ENCODE measurements at places on chromosomes 7 and 10.

DNA sequence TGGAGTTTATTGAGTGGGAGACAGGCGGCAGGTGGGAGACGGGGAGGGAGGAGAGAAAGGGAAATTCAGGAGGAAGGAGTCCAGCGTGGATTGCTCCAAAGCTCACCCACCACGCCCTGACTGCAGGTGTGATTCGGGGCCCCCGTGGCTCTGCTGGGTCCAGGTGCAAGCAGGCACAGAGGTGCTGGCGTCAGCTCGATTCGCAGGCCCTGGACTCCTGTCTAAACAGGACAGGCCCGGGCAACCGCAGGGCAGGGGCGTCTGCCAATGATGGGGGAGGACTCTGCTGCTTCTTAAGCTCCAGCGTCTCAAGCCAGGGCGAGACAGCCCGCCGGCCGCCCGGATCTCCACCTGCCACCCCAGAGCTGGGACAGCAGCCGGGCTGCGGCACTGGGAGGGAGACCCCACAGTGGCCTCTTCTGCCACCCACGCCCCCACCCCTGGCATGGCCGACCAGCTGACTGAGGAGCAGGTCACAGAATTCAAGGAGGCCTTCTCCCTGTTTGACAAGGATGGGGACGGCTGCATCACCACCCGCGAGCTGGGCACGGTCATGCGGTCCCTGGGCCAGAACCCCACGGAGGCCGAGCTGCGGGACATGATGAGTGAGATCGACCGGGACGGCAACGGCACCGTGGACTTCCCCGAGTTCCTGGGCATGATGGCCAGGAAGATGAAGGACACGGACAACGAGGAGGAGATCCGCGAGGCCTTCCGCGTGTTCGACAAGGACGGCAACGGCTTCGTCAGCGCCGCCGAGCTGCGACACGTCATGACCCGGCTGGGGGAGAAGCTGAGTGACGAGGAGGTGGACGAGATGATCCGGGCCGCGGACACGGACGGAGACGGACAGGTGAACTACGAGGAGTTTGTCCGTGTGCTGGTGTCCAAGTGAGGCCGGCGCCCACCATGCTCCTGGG lies at the start of gene CALML3:
Gene CALML3, plus strand, starts transcription at position 321 of the 920 bp plus-strand sequence. Its CDS starts 125 bp downstream, at position 446.
- DNase-seq: no peak

DNA sequence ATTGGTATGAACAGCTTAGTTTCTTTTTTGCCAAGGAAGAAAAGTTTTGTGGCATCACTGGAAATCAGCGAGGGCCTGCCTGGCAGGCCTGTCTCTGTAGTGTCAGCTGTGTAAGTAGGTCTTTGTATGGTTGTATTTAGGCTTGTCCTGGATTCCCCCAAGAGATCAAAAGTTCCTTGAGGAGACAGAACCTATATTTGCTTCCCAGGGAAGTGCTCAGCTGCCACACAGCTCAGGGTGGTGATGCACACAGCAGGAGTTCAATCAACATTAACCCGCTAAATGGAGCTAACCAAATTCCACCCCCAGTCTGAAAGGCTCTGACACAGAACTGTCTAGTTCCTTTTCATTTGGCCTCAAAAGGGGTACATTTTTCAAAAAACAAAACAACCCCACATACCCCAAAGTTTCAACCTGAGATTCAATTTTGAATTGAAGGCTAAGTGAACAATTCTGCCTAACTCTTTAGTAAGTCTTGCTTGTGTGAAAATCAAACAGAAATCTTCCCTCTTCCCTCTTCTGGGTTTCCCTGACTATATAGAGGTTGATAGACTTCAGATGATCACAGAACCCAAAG lies 124.4 kb downstream of the CLEC2L start:
- DNase-seq: peak; percentile 26

DNA sequence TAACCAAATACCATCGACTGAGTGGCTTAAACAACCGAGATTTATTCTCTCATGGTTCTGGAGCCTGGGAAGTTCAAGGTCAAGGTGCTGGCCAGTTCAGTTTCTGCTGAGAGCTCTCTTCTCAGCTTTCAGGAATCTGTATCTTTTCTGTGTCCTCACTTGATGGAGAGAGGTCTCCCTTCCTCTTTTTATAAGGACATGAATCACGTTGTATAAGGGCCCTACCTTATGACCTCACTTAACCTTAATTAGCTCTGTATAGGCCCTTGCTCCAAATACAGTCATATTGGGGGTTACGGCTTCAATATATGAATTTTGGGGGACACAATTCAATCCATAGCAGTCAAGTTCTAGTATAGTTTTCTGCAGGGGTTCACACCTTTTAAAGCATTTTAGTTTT lies 135.2 kb upstream of the ADO start:
- DNase-seq: no peak

GRCh38 chr10:70405037-70405824 lies 1.3 kb downstream of the EIF4EBP2 start:
- DNase-seq: peak; percentile 80

- DNase-seq: no peak
These were observed 40.6 kb downstream of the AKR1D1 start for GRCh38 chr7:138116892-138117291.

- DNase-seq: no peak
These were observed 7.3 kb upstream of the ZNF777 start for GRCh38 chr7:149468208-149468607.

- no peak for DNase-seq
These were observed 8.4 kb upstream of the SLC16A12 start for GRCh38 chr10:89543841-89544240.

- DNase-seq: no peak
These were observed 15.9 kb upstream of the FAM221A start for GRCh38 chr7:23664122-23664521.

DNA sequence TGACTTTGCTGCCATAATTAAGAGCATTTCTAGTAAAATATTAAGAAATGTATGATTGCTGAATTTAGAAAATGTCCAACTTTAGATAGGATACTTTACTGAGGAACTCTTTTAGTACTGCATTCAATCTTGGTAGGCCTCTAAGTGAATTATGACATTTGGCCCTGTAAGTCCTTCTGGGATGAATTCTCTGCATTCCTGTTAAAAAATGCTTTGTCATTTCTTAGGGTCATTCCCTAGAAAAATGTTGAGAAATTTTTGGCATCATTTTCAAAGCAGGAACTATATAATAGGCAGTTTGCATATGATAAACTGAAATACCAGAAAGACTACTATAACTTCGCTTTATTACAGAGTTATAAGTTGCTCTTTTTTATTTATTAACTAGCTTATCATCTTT lies 69.3 kb upstream of the PRR15 start:
- DNase-seq: no peak

- no peak for DNase-seq
These were observed 901 bp upstream of the CCNY start for GRCh38 chr10:35335133-35336083.

- no peak for DNase-seq
These were observed 63.1 kb downstream of the MALRD1 start for GRCh38 chr10:19111501-19112267.

DNA sequence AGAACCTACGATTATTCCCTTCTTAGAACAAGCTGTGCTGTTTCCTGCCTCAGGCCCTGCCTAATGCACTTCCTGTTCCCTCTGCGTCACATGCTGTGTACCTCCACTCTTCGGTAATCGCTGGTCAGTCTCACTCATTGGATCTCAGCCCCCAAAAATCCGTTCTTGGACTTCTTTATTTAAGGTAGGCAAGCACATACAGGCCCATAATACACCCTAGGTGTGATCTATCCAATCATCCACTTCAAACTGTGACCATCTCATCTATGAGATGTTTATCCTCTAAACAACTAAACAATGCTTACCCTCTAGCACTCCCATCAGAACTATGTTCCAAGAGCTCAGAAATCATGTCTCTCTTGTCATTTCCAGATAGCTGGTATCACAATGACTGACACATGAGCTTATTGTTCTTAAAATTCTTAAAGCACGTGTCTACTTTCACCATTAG lies 83.9 kb downstream of the CADPS2 start:
- peak; percentile 6 for DNase-seq

GRCh38 chr10:51095444-51095843 lies 21.2 kb downstream of the PRKG1 start:
- no peak for DNase-seq

DNA sequence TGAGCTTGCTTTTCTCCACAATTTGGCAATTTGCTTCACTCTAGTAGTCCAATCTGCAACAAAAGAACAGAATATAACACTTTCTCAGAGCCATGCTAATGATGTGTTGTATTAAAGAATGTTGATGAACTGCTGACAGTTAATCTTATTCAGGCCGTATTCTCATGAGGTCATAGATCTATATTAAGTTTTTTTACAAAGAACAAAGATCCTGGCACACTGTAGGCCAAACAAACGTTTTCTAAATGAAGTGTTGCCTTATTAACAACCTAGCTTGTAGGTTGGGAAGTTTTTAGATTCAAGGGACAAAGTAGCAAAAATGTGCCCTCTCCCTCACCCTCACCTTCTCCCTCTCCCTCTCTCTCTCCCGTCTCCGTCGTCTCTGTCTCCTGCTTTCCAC lies 6.8 kb downstream of the HILPDA start:
- no peak for DNase-seq

DNA sequence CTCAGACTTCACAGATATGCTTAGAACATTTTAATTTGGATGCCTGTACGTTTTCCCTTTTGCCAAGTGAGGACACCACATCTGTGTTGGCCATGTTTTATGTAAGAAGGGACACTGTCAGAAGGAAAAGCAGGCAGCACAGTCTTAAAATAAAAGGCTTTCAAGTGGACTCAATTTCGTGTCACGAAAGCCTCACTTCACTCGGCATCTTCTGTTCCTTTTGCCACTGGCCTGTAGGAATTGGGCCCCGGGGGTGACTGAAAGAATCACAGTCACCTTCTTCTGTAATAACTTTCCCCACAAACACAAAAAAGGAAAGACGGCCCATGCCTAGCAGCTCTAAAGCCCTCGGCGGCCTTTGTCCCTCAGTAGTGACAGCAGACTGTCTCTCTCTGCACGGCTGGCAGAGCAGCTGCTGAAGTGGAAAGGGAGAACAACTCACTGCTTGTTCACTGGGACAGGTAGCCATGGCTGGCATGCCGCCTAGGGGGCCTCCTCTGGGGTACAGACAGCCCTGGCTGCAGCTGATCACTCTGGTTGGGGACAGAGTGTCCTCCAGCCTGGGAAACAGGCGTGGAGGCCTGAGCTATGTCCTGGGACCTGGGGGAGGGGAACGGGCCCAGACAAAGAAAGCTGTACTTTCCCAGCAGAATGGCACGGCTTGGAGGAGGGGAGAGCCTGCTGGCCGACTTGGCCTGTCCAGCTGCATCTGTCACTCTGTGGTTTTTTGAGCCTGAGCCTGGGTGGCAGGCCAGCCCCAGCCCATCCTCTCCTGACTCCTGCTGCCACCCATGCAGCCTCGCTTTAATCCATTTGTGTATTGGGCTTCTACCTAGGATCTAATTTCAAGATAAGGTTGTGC lies 4.4 kb downstream of the RASSF4 start:
- DNase-seq: no peak

GRCh38 chr7:39360766-39361165 lies 205.4 kb upstream of the YAE1 start:
- no peak for DNase-seq

GRCh38 chr7:99127636-99128035 lies 16.3 kb downstream of the SMURF1 start:
- no peak for DNase-seq

GRCh38 chr7:130881091-130881798 lies 147.2 kb upstream of the KLF14 start:
- DNase-seq: no peak

DNA sequence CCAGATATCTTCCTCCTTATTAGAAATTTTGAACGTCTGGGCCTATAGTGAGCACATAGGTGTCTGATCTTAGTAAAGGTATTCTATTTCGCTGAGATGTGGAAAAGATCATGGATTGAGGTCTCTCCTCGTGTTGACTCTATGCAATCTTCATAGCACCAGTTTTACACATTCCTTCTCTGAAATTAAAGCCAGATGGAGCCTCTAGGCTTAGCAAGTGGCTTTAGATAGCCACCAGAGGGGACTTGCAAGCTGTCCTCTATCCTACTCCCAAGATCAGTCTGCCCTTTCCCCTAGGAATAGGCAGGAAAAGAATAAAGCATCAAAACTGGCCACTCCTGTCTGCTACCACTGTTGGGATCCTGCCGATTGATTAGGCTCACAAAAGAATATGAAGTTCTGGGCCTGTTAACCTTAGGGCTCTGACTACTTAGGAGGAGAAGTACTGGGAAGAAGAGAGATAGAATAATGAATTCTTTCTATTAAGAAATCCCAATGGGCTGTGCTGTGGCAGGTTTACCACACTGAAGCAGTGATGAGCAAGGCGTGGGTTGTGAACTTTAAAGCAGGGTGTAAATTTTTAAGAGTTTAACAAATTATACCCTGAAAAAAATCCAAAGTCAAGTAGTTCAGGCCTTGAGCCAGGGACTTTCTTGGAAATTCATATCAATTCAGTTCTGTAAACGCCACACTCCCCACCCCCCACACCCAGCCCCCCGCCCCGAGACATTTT lies 2.2 kb upstream of the STRIP2 start:
- DNase-seq: no peak

DNA sequence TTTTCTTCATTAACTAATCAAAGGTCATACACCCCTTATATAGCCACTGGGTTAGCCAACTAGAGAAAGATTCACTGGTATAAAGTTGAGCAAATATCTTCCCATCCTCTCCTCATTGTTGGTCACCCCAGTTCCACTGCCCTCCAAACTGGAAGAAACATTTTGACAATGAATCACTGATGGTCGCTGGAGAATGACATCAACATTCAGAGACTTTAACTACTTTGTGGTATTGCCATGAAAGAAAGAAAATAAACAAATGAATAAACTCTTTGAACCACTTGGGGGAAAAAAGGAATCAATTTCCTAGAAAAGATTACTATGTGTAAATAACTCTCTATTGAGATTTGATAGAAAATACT lies 23.4 kb downstream of the HYCC1 start:
- peak; percentile 57 for DNase-seq

GRCh38 chr7:128738570-128739047 lies 550 bp upstream of the CALU start:
- DNase-seq: no peak

GRCh38 chr7:149838992-149839408 lies 825 bp downstream of the ZNF862 start:
- no peak for DNase-seq

DNA sequence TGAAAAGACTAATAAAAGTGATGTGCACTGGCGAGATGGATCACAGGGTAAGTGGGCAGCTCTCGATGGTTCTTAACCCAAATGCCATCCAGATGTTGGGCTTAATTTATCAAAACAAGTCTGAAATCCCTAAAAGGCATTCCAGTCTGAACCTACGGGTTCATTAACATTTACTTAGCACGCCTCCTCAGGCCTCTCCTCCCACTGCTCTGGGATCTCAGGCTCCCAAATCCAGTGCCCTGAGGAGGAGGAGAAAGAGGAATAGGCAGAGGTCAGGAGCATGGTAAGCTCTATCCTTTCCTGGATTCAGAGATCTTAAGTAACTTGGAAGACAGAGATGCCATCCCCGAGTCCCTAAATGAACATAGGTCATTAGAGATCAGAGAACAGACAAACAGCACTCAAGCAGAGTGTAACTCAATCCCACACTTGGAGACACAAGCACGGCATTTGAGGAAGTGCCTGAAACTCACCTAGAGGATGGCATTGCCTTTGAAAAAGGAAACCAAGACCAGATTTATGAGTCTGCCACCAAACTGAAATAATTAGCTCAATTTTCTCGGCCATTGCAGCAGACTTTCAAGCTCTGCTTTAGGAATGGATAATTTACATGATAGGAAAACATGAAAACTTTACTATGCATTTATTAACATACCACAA lies 140.9 kb downstream of the CXCL12 start:
- DNase-seq: no peak

GRCh38 chr7:110591341-110591740 lies 499.6 kb upstream of the LRRN3 start:
- DNase-seq: peak; percentile 41

GRCh38 chr10:24488631-24489030 lies 235.1 kb downstream of the ARHGAP21 start:
- no peak for DNase-seq
